Endothelial cell (in vitro differentiated cells): ENCODE measurements at places on chromosomes 1 and 21.

DNA sequence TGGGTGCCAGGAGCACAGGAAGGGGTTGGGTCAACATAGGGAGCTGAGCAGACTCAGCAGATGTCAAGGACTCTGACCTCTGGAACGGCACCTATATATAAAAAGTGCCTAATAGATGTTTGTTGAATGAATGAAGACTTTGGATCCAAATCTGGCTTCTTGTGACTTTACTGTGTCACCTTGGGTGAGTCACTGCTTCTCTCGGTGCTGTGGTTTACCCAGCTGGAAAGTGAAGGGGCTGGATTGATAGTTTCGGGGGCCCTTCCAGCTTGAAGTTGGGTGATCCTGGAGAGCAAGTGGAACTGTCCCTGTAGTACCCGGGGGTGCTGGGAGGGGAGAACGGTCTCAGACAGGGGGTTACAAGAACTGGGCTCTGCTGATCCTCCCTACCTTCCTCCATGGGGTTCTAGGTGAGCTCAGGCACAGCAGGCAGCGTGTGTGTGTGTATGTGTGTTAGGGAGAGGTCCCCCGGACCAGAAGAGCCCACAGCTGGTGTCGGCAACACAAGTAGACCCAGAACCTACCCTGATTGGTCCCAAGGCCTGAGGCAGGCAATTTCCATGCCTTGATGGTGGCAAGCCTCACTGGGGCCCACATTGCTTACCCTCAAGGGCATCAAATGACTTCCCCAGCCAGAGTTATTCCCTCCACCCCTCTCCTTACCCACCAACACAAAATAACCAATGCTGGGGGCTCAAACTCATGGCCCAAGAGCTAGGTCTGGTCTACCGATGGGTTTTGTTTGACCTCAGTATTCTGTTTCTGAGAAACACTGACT is 5.5 kb upstream of the PADI1 start:
- no peak for DNase-seq
- H3K27me3 ChIP-seq, result peaks cover 2% of the 10 kb centered on the region
- no peaks in the 10 kb centered on the region for H3K36me3 ChIP-seq
- no peak overlapping the region for H3K4me3 ChIP-seq

GRCh38 chr1:7727809-7728471 is 43.2 kb upstream of the VAMP3 start:
- no peak for DNase-seq
- no peak overlapping the region for H3K4me3 ChIP-seq
- H3K27ac ChIP-seq, result no peak overlapping the region

GRCh38 chr1:10658396-10659066 is 137.9 kb downstream of the CASZ1 start:
- DNase-seq, result no peak
- H3K4me3 ChIP-seq, result no peak overlapping the region
- H3K36me3 ChIP-seq, result no peaks in the 10 kb centered on the region
- no peaks in the 10 kb centered on the region for H3K4me1 ChIP-seq

DNA sequence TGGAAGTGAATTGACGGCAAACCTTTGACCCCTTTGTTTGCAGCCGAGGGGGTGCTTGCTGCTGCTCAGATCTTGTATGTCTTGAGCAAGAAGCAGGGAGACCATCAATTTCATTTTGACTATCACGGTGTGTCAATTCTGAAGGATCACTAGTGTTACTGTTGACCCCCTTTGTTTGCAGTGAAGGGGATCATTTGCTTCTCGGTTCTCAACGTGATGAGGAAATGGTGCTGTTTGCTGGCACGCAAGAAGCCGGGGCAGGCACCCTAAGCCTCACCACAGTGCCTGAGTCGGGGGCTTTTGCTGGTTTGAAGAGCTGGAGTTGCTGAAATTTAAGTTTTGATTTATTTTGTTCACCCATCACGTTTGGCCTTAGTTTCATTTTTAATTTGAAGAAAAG is 7.5 kb downstream of the RBM15 start:
- no peaks in the 10 kb centered on the region for H3K36me3 ChIP-seq
- H3K4me3 ChIP-seq, result peak overlapping the region; percentile 26
- peaks cover 2% of the 10 kb centered on the region for H3K27me3 ChIP-seq
- peak overlapping the region; percentile 22 for H3K27ac ChIP-seq

DNA sequence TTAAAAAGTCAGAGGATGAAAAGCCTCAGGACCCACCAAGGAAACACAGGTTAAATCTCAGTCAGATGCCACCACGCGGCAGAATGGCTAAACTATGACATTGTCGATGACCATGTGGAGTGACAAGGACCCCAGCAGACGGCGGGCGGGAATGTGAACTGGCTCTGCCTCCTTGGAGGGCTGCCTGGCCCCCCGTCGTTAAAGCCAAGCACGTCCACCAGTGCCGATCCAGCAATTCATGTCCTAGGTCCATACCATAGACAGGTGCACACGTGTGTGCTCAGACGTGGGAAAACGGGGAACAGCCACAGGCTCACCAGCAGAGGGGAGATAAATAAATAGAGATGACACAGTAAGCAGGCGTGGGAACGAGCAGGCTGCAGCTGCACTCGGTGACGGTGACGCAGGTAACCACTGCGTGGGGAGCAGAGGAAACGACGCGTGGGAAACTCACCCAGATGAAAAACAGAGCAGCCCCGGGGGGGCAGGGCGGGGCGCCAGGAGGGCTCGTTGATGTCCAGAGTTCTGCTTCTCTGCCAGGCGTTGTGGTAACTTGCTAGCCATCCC is 28.3 kb upstream of the PCBP3 start:
- no peak overlapping the region for H3K27ac ChIP-seq
- H3K36me3 ChIP-seq, result no peaks in the 10 kb centered on the region
- DNase-seq, result no peak

DNA sequence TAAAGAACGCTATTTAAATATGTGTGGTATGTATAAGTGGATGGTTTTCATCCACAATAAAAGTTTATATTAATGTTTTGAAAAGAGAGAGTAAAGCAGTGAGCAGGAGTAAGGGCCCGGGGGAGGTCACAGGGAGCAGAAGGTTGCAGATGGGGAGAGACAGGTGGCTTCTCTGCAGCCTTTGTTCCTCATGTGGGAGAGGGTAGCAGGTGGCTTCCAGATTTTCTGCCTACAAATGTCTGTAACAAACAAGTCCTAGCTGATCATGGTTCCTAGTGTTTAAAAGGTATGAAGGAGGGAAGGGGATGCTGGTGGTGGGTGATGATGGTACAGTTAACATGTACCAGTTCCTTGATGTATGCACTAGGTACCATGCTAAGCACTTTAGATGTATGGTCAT is 18.8 kb downstream of the QSOX1 start:
- DNase-seq, result no peak
- H3K27ac ChIP-seq, result no peak overlapping the region
- peaks cover 8% of the 10 kb centered on the region for H3K27me3 ChIP-seq
- peak overlapping the region; percentile 2 for H3K4me3 ChIP-seq
- H3K4me1 ChIP-seq, result peaks cover 19% of the 10 kb centered on the region

- H3K36me3 ChIP-seq, result no peaks in the 10 kb centered on the region
- H3K27ac ChIP-seq, result no peak overlapping the region
- H3K4me3 ChIP-seq, result no peak overlapping the region
- no peaks in the 10 kb centered on the region for H3K4me1 ChIP-seq
- DNase-seq, result no peak
- peaks cover 2% of the 10 kb centered on the region for H3K27me3 ChIP-seq
Observed at GRCh38 chr1:211591980-211592493, 13.1 kb upstream of the SLC30A1 start.

- no peak for DNase-seq
- H3K4me3 ChIP-seq, result no peak overlapping the region
Observed at GRCh38 chr1:226656201-226656600, 82.9 kb downstream of the ITPKB start.
